ENCODE measurements at places on chromosomes 6 and 20.

DNA sequence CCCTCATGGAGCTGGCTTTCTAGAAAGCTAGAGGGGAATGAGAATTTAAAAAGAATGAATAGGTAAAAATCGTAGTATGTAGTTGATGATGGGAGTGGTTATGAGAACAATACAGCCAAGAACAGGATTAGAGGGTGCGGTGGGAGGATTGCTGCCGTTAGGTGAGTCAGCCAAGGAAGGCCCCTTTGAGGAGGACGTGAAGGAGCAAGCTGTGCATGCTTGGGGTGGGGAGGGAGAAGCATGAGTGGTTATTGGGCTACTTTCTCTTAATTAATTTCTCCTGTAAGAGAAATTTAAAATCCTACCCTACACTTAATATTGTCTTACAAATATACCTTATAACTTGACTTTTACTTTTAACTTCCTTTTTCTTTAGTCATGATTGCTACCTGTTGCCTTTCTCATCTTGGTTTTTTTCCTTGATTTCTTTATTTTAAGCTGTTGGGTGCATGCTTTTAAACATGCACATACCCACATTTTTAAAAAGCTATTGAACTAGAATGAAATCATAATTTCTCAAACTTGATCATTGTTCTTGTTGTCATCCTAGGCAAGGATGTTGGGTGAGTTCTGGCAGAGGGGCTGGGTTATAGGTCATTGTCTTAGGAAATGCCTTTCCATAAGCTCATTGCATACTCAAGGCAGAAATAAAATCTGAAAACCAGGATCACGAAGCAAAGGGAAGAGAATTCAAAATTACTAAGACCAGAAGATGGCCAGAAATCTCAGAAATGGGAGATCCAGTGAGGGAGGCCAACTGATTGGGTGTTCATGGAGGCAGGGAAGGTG is 114.5 kb downstream of the TCP11 start:
- no peak for DNase-seq

DNA sequence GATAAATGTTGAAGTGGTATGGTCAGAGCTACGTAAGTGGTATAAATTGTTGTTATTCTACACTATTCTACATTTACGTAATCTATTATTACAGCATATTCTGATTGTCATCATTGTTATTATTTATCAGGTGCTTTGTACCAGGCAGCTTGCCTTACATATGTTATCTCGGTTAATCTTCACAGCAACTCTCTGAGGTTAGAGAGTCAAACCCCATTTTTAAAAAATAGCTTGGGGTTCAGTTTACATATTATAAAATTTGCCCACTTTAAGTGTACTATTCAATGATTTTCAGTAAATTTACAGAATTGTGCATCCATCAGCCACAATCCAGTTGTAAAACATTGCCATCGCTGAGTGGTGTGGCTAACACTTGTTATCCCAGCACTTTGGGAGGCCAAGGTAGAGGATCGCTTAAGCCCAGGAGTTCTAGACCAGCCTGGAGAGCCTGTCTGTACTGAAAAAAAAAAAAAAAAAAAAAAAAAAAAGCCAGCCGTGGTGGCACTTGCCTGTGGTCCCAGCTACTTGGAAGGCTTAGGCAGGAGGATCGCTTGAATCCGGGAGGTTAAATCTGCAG is 35.5 kb downstream of the PPP1R16B start:
- no peak for DNase-seq

- peak; percentile 46 for DNase-seq
These were observed 214.4 kb upstream of the KCNG1 start for GRCh38 chr20:51237278-51237677.

GRCh38 chr20:43442282-43442880 is 15.3 kb upstream of the SRSF6 start:
- peak; percentile 17 for DNase-seq

DNA sequence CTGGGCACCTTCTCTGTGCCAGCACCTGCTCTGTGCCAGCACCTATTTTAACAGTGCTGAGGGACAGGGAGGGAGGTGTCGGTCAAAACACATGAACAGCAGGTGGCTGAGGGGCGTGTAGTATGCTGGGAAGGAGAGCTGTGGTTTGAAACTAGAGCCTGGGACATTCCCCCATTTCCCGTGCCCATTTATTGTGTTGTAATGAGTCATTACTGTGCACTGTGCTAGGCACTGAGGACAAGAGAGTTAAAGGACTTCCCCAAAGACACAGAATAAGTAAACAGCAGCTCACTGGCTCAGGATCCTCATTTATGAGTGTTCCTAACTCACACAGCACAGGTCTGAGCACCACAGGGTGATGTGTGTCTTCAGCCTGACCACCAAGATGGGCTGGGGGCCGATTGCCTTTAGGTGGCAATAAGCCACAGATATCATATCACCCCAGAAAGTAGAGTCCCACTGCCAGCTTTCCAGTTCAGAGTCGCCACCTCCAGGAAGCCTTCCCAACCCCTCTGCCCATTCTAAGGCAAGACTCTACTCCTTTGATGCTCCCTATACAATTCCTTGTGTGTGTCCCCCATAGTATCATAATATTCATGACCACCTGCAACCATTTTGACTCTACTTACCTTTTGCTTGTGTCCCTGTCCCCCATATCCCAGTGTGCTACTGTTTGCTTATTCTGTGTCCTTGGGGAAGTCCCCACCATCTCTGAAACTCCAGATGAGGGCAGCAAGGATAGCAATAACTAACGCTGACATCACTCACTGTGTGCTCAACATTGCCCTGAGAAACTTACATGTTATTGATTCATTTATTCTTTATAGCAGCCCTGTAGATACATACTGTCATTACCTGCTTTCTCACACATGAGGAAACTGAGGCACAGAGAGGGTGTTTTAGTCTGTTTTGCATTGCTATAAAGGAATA is 87.3 kb downstream of the TOX2 start:
- no peak for DNase-seq

DNA sequence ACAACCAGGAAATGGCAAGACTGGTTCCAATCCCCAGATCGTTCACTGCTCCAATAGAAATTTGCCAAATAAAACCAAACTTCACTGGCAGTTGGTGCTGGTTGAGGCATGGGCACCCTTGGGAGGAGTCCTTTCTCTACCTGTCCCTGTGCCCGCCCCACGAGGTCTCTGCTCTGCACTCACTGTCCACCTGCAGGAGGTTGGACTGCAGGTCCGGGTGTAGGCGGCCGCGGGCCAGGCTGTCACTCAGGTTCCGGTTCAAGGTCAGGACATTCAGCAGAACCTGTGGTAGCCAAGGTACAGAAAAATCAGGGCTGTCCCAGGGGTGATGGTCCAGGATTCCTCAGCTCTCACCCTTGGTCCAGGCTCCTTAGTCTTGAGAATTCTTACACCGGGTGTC is 22.9 kb downstream of the GGT7 start:
- no peak for DNase-seq

DNA sequence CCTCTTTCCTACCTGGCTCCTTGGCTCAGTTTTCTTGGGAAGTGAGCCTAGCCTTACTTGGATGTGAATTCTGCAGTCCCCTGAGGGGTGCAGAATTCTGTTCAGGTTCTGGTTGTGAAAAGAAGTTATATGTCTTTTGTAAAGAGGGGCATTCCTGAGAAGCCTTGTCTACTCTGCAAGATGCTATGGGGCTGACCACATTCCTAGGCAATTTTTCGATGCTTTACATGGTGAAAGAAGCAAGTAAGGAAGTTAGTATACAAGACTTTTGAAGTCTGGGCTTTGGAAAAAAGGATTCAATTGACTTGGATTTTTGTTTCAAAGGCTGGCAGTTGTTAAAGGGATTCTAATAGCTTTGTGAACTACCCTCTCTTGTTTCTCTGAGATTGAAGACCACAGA is 167.9 kb upstream of the STMND1 start:
- peak; percentile 36 for DNase-seq

All from fibroblast of skin of right biceps (primary cell).